Activated CD8-positive, alpha-beta memory T cell treated with anti-CD3 and anti-CD28 coated beads for 4 hours (primary cell): ENCODE measurements at places on chromosomes 1 and 21.

GRCh38 chr1:53049574-53049967, 12.4 kb upstream of the PODN start:
- DNase-seq, result no peak

DNA sequence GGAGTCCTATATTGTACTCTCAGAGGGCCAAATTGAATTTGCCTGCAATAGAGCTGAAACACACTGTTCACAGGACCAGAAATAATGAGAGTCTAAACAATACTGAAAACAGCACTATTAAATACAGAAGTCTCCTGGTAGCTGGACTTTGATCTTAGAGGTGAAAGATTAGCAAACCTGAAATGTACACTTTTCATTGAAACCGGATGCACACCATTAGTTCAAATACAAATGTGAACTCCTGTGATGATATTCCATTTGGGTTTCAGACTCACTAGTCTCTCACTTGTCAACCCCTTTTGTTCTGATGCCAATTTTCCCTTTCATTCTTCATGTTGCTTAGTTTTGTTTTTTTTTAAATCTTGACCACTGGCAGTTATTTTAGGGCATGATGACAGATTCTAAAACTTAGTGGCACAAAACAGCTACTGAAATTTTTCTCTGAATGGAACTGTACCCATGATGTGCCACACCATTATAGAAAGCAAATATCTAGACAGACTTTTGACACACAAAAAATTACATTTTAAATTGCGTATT, 5.9 kb upstream of the TNFSF4 start:
- no peak for DNase-seq

DNA sequence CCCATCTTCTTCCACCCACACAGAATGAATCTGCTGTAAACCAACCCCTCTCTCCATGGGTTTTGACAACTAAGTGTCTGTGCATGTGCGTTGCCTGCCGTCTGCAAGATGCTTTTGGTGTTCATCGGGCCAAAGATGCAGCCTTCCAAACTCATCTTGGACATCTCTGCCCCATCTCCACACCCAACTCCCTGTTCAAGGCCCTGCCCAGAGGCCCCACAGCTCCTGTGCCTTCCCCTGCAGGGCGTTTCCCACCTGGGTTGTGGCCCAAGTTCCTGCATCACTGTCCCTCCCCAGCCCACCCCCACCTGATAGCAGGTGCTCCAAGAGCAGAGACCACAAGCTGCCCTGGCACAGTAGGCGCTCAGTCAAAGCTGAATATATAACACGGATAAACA, 103.2 kb downstream of the BCAR3 start:
- no peak for DNase-seq

DNA sequence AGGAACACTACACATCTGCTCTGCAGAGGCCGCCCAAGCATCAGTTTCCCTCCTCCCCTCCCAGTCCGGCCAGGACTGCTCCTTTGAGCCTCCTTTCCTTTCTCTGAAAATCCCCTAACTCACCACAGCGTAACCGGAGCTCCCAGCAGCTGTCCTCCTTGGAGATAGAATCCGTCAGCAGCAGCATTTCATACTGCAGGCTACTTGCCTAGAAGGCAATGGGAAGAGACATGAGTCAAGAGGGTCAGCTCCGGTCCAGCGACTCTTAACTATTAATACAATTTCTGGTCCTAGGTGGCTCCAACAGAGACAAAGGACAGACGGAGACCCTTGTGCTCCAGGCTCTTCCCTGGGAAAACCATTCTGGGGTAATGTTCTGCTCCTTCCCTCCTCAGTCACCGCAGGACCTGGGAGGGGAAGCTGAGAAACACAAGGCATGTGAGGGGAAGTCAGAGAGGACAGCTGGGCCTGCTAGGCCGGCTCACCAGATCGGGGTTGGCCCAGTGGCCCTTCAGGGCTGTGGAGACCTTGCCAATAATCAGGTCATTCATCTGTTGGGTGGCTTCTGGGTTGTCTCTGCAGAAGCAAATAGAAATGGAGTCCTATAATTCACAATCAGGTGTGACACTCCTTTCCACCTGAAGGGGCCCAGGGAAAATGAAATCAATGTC, 99.7 kb downstream of the UBR4 start:
- DNase-seq, result no peak

DNA sequence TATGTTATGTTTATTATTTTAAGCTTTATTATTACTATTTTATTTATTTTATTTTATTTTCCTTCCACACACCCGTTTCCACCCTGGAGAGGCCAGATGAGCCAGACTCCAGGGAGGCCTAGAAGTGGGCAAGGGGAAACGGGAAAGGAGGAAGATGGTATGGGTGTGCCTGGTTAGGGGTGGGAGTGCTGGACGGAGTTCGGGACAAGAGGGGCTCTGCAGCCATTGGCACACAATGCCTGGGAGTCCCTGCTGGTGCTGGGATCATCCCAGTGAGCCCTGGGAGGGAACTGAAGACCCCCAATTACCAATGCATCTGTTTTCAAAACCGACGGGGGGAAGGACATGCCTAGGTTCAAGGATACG, 468 bp upstream of the MX1 start:
- no peak for DNase-seq

- no peak for DNase-seq
Observed at GRCh38 chr1:94334764-94335163, 83.4 kb upstream of the ABCD3 start.

- DNase-seq, result no peak
Observed at GRCh38 chr21:18275781-18276180, 31.1 kb downstream of the CHODL start.

DNA sequence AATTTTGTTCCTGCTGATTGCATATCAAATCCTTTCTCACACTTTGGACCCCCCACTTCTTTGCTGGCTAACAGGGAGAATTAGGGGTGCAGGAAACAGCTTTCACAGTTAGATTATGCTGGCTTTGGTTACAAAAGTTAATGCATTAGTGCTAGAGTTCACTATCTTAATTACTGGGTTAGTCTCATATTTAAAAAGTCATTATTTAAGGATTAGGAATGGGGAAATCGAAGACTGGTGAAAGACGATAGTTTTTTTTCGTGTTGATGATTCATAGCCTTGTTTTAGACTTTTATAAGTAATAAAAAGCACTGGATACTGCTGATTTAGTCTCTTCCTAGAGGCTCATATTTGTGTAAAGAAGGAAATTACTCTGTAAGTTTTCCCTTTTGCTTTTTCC, 11.6 kb downstream of the ST6GALNAC3 start:
- DNase-seq, result no peak

GRCh38 chr1:245986404-245987218, 520.5 kb downstream of the SMYD3 start:
- no peak for DNase-seq

DNA sequence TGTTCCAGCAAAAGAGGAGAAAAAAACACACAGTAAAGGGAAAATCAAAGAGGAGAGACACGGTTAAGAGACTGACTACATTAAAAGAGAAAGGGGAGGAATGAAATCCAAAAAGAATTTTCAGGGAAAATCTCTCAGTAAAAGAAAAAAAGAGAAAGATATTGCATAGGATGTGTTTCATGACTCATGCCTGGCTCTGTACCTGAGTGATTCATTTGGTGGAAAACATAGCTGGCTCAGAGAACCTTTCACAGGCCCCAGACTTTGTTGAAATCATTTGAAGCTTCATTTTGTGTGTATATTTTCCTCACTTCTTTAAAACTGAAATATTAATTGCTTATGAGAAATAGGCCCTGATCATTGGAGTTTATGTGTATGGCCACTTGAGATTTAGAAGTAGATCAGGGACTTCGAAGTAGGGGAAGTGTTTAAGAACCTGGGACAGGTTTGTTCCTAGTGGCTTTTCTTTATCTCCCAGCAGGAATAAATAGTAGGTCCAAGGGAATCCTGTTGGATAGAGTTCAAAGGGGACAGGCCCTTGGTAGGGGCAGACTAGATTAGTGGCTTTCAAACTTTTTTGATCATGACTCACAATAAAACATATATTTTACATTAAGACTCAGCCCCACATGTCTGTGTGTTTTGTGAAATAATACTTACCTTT, 239.1 kb upstream of the SGIP1 start:
- no peak for DNase-seq

DNA sequence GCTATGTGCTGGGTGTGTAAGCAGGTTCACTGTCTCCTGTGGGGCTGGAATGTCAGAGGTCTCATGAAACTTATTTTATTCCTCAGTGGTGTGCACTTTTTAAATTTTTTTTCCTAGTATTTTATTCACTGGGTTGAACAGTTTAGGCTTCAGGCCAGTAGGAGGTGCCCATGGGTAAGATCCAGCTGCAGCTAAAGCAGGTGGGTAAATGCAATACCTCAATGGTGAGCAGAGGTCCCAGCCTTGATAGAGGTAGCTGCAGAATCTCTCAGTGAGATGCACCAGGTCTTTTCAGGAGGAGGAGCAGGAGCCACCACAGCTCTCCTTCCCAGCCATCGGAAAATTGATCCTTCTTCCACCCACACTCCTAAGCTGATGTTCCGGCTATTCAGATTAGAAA, 12.6 kb upstream of the OR6N2 start:
- DNase-seq, result peak; percentile 1

- no peak for DNase-seq
Observed at GRCh38 chr1:232686346-232686745, 56.4 kb upstream of the SIPA1L2 start.

DNA sequence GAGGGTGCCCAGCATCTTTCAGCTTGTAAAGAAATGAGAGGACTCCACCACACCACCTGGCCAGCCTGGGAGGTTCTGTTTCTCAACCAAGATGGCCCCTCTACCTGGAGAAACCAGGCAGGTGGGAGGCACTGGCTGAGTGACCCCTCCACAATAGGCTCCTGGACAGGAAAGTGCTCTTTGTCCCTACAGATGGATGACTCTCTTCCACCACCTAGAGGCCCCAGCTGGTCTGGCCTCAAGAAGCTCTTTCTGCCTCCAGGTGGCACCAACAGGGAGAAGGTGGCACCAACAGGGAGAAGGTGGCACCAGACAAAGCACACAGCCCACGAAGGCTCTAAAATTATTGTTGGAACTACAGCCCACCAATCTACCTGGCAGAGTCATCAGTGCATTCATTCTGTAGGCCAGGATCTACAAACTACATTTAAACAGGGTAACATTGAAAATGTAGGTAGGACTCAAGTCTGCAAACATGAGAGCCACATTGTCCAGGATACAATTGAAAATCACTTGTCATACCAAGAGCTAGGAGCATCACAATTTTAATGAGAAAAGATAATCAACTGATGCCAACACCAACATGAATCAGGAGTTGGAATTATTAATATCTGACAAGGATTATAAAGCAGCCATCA, 14.4 kb downstream of the TMPRSS3 start:
- DNase-seq, result no peak

- no peak for DNase-seq
Observed at GRCh38 chr1:171961861-171962260, 120.6 kb downstream of the DNM3 start.

DNA sequence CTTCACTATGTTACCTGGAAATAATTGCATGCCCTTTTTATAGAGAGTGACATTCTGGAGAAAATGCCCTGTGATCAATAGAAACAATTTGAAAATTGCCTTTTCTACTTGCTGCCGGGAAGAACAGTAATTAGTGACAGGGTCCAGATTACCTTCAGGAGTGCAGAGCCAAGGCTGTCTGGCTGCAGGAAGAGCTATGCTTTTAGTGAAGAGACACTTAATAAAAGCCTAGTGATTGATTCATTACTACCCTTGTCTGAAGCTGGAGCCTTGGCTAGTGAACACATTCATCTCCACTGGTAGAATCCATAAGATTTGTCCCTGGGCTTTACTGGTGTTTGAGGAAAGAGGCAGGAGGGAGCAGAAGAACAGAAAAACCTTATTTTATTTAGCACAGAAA, 12.9 kb upstream of the DNASE2B start:
- no peak for DNase-seq

DNA sequence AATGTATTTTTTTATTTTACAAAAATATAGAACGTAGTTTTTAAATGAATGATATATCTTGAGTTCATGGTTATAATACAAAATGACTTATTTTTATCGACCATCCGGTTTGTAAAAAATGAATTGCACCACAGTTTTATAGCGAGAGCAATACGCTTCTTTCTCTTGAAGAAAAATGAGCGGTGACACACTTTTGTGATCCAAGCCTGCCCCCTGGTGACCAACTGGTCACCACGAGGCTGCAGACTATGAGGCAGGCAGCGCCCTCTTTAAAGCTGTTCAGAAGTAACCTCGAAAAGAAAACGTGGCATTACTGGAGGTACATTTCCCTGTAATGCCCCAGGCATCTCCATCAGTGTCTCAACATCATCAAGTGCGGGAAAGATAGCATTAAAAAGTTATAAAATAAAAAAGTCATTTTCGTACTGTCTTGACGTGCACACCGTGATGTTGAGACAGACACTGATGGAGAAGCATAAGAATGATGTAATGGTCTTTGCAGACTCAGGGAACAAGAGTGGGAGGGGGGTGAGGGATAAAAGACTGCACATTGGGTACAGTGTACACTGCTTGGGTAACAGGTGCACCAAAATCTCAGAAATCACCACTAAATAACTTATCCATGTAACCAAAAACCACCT, 734.2 kb upstream of the ADAMTS5 start:
- peak; percentile 2 for DNase-seq

DNA sequence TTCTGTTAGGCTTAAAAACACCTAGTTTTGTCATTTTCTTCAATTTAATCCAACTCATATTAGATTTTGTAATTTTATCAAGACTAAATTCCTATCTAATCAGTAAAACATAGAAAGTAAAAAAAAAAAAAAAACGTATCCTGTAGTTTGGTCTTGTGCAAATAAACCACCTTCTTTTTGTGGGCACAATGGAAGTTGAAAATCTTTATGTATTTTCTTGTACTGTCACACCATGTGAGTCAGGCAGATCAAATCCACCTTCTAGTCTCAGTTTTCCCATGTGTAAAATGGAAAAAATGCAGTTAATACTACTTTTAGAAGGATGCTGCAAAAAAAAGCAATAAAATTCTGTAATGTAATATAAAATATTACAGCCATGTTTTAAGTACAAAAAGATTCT, 129.8 kb downstream of the CYYR1 start:
- DNase-seq, result no peak

DNA sequence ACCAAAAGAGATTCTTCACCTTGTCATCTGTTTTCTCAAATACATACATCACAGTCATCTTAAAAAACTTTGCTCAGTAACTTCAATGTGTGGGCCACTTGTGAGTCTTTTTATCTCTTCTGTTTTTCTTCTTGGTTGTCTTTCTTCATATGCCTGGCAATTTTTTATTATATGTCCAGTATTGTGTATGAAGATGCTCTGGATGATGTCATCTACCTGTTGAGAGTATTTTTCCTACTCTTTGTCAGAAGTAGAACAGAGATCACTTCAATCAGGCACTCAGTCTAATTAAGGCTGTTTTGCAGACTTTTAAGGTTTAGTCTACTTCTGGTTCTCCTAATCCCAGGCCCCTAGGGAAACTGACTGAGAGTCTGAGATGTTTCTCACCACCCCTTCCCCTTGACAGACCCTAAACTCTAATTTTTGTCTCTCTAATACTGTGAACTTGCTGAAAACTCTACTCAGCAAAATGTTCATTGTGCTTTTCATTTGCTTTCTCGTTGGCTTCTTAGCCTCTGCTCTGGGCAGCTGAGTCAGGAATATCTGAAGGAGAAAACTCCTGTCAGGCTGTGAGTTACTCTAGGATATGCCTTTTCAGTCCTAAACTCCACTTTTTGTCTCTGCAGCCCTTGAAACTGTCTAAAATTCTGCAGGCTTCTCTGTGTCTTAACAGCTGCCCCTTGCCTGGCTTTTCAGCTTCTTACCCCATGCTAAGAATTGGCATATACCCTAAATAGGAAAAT, 33.0 kb upstream of the DNAJC6 start:
- DNase-seq, result no peak
